ENCODE measurements at places on chromosomes 5 and 9. TPM values are rescaled to one million over a fixed set of nuclear protein-coding genes. Genes with fewer than 3 reads are reported as not detected.

LTC4S gene
- 2.4 TPM for total RNA-seq

TAF11L5 gene
- not detected for total RNA-seq

PCDHGB6 gene
- total RNA-seq = 2.5 TPM

ADAMTS13 gene
- total RNA-seq = 5.3 TPM

TRIM14 gene
- 30.3 TPM for total RNA-seq

C1QTNF2 gene
- not detected for total RNA-seq

SLC25A48 gene
- total RNA-seq = 1.6 TPM

SMIM33 gene
- not detected for total RNA-seq

NTNG2 gene
- not detected for total RNA-seq

All from Caco-2 (cell line).